ENCODE measurements at places on chromosomes 6 and 20.
A peak's percentile ranks its signal among the peaks of the same experiment; 100 is the strongest.

GRCh38 chr6:36729161-36729524 is 31.5 kb downstream of the RAB44 start:
- no peak for DNase-seq

DNA sequence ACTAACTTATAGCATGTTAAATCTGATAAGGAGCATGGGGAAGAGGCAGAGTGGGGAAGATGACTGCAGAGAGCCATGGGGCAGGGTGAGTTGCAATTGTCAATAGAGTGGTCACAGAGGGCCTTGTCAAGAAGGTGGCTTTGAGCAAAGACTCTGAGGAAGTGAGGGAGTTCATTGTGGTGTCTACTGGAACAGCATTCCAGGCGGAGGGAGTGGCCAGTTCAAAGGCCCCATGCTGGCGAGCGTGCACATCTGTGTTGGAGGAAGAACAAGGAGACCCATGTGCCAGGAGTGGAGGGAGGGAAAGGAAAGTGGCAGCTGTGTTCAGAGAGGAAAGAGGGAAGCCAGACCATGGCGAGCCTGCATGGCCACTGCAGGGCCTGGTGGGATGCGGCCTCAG is 15.8 kb upstream of the GPR6 start:
- no peak for DNase-seq

- no peak for DNase-seq
Observed at GRCh38 chr6:1215023-1215422, 96.9 kb upstream of the FOXQ1 start.

DNA sequence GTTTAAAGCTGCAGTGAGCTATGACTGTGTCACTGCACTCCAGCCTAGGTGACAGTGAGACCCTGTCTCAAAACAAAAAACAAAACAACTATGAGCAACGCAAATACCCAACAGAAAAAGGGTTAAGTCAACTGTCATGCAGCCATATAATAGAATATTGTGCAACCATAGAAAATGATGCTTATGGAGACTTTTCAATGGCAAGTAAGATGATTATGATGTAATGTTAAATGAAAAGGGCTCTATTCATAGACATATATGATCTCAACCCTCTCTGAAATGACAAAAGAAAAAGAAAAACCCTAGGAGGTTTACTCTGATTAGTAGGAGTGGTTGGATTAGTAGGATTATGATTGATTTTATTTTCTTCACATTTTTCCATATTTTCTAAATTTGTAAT is 41.3 kb upstream of the TBC1D7 start:
- DNase-seq, result no peak

DNA sequence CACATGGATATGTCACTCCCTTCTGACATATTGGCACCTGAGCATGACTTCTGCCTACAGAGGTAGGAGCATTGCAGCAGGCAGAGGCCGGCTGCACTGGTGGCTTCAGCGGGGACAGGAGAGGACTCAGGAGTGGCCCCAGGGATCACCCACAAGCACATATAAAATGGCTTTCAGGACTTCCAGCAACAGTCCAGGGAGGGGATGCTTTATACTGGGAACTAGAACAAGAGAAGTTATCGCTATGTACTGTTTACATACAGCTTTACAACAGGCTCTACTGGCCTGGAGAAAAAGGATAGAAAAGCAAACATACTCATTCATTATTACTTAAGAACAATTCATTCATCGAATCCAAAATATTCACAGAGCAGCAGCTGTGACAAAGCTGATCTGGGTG is 337.8 kb downstream of the THBS2 start:
- no peak for DNase-seq

- DNase-seq, result no peak
Observed at GRCh38 chr6:74289884-74290283, 593.9 kb downstream of the CD109 start.

- no peak for DNase-seq
Observed at GRCh38 chr20:33391722-33392415, 9.4 kb downstream of the CDK5RAP1 start.

DNA sequence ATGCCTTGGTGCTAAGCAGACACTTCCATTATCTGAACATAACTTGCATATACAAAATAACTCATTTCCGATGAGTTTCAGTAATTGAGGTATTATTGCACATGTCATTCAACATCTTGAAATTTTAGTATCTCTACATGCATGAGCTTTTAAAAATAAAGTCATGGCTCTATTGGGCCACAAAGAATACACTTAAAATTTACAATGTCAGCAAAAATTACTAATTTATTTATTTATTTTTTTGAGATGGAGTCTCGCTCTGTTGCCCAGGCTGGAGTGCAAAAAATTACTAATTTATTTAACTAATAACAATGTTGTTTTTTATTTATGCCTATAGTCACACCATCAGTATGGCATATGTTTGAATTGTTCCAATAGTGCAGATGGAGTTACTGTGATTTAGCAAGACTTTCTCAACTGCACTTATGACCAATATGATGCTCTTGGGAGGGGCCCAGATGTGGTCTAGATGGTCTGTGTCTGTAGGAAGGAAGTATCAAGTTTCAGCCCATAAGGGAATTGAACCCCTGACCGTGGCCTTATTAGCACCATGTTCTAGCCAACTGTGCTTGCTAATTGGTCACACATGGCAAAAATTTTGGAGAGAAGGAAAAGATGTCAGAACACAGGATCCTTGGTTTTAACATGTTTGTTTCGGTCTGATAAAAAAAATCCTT is 370.7 kb upstream of the TSHZ2 start:
- DNase-seq, result no peak

DNA sequence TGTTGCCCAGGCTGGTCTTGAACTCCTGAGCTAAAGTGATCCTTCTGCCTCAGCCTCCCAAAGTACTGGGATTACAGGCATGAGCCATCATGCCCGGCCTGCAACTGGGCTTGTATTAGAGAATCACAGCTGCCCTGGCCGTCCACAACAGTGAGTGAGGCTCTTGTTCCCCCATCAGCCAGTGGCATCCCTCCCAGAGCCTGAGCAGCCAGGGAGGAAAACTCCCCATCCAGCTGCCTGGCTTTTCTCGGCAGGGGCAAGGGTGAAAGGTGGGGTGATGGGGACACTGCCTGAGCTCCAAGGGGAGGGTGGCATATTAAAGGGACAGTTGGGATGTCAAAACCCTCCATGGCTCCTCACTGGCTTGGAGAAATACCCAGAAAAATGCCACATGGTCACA is 185.6 kb downstream of the NFATC2 start:
- no peak for DNase-seq

DNA sequence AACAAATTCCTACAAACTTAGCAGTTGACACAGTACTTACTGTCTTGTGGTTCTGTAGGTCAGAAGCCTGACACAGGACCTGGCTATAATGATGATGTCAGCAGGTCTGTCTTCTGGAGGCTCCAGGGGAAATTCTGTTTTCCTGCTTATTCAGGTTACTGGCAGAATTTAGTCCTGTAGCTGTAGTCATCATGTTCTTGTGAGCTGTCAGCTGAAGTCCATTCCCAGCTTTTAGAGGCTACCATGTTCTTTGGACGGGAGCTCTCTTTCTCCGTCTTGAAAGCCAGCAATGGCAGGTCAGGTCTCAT is 99.2 kb downstream of the HIVEP1 start:
- DNase-seq, result no peak

DNA sequence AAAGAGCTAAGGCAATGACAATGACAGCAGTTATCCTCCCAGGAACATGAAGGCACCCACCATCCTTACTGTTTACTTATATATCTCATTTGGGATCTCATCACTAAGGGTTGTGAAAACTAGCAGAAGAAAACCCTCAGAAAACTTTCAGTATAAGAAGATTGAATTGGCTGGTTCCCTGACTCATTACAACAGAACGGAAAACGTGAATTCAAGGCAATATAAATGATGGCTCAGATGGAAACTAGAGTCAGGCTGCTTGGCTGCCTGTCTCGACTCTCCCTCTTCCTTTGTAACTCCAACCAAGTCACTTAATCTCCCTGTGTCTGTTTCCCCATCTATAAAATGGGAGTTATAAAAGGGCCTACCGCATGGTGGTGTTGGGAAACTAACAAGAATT is 387.1 kb upstream of the JARID2 start:
- DNase-seq, result no peak

- DNase-seq, result no peak
Observed at GRCh38 chr6:81204731-81205130, 547.8 kb downstream of the TENT5A start.

DNA sequence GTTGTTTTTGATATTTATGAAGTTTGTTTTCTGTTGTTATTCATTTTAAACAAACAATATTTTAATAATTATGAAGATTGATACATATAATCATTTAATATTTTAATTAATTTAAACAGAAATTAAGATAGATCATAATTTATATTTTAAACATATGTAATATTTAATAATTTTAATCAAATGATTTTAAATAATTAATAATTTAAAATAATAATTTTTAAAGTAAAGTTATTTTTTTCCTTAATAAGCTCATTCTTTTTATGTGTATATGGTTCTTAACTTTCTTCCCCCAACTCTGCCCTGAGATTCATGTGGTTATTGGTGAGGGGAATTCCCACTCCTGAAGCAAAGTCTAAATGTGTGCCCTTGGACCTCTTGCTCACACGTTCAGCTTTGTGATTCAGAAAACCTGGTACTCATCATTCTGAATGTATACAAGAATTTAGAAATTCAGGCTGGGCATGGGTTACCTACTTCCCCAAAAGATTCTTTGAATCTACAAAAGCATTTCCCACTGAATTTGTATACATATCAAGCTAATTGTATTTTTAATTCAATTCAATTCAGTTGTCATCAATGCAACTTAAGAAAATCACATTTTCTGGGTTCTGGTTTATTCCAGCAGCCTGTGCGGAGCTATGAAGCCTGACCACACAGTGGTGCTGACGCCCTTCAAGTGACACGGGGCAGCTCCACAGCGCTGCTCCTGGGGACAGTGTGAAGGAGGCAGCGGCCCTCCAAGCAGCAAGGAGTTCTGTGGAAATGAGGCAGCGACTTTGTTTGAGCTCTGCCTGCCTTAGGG is 168.9 kb upstream of the UST start:
- peak; percentile 46 for DNase-seq

DNA sequence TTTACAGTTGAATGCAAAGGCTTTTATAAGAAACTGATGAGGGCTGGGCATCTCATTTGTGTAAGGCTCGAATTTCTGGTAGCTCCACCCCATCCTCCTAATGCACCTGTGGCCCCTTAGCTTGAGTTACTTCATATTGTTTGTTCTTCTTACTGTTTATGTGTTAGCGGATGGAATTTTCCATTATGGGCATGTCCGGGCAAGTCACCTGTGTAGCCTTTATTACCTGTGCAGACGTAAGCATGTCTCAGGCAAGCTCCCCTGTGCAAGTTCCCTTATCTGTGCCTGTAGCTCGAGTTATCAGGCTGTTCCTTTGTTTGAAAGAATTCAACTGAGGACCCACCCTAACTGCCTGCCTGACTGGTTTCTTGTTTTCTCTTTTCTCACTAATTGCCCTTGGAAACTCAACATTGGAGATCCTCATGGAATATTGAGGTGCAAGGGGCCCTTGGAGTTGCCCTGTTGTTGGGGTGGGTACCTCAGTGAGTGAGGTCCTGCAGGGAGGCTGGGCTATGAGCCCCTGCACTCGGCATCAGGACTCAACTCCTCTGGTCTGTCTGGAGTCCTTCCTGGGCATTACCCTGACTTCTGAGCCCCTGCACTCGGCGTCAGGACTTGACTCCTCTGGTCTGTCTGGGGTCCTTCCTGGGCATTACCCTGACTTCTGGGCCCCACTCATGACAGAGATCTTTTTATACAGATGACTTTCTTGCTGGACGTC is 207.9 kb upstream of the SULF2 start:
- DNase-seq, result no peak

GRCh38 chr20:50277064-50277415 is 86.4 kb downstream of the CEBPB start:
- no peak for DNase-seq

DNA sequence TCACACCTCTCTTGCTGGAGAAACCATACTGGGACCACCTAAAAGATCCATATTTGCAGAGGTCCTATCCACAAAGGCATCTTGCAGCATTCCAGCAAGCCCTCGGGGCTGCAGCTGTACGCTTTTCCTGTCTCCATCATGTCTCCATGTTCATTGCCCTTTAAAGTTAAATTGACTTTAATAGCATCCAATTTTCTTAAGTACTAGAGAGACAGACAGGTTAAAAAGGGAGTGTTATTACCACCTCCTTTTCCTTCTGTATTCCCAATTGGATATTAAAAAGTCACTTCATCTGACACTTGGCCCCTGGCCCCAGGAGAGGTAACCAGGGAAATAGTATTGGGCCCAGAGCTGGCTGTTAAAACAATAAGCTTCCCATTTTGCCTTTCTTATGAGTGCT is 178.6 kb downstream of the UNC5CL start:
- no peak for DNase-seq

DNA sequence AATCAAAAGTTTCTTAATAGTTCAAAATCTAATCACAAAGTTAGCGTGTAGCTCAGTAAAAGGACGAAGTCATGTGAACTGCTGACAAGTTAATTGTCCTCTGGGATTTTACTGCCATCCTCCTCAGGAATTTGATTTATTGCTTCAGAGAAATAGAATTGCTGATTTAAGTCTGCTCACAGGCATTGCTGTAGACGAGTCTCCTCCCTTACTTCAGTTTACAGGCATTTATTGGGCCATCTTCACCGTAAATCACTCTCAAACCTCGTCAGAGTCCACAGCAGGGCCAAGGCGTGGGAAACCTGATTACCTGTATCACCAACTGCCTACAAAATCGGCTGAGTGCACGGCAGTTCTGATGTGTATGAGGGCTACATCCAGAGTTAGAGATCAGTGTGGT is 119.1 kb upstream of the PDE10A start:
- no peak for DNase-seq

GRCh38 chr20:38430679-38431325 is 4.3 kb downstream of the SNHG17 start:
- no peak for DNase-seq

DNA sequence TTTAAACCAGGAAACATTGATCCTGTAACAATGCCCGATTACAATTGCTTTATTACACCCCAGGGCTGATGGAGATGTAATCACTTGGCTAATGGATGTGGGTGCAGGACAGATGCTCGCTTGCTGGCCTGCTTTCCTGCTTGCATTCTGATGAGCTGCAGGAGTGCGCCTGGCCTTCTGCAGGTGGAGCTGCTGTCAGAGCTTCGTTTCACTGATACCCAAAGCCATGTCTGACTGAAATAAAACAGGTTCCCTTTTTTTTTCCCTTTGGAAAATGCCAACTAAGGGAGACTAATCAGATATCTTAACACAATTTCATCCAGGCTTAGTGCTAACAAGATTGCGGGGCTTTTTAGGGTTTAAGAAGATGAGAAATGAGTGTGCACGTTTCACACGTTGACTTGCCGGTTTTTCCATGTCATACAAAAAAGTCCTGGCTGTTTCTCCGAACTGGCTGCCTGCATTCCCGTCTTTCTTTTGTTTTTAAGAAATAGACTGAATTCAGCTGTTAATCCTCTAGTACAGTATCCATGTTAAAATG is 60.7 kb downstream of the VAPB start:
- DNase-seq, result no peak

DNA sequence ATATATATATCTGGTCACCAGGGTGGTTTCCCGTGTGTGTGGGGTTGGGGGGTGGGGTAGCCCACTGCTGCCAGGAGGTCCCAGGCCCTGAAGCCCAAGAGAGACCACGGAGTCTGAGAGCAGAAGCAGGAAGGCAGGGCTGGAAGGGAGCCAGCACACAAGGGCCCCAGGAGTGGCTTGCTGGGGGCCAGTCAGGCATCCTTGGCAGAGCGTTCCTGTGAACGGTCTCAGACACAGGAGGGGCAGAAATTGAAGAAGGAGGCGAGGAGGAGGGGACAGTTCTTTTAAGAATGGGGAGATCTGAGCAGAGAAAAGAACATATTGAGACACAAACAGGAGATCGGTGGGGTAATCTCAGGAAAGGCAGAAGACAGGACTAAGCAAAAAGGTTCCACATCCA is 1.9 kb upstream of the EBF4 start:
- DNase-seq, result no peak

GRCh38 chr6:707576-708236 is 14.8 kb upstream of the EXOC2 start:
- DNase-seq, result no peak

Data from CD4-positive, alpha-beta T cell treated with Interleukin-12 subunit alpha and Interleukin-12 subunit beta, for 1 hour (primary cell).